Cardiac fibroblast (primary cell): ENCODE measurements at places on chromosomes 13 and 19.
A peak's percentile ranks its signal among the peaks of the same experiment; 100 is the strongest.

- DNase-seq = peak; percentile 99
These were observed 73.3 kb downstream of the SLC7A1 start for GRCh38 chr13:29522044-29522685.

GRCh38 chr13:41061914-41062837 lies 867 bp downstream of the WBP4 start:
- DNase-seq = peak; percentile 89

- no peak for DNase-seq
These were observed 4.0 kb downstream of the SYT5 start for GRCh38 chr19:55176076-55176475.

DNA sequence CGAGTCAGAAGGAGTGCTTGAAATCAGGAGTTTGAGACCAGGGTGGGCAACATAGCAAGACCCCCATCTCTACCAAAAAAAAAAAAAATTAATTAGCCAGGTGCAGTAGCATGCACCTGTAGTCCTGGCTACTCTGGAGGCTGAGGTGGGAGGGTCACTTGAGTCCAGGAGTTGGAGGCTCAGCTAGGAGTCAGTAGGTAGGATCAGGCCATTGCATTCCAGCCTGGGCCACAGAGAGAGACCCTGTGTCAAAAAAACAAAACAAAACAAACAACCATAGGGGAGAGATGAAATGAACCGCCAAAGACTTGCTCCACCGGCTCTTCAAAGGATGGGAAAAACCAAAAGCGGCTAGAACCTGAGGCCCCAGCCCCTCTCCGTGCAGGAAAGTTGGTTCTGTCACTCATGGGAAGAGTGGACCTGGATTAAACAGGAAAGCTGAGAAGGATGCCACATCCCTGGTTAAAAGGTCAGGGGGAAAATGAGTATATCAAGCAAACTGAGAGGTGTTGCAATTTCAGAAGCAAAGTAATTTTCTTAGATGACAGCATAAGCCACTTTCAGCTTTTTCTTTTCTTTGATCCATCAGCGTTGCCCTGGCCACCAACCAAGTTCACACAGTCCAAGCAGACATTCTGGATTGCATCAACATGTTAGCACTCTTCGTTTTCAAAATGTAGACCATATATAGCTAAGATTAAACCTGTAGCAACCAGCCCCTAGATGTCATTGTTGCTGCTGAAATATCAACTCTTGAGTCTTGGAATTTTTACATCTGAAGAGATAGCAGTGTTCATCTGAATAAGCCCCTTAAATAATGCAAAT lies 8.9 kb upstream of the ZNF507 start:
- peak; percentile 70 for DNase-seq

DNA sequence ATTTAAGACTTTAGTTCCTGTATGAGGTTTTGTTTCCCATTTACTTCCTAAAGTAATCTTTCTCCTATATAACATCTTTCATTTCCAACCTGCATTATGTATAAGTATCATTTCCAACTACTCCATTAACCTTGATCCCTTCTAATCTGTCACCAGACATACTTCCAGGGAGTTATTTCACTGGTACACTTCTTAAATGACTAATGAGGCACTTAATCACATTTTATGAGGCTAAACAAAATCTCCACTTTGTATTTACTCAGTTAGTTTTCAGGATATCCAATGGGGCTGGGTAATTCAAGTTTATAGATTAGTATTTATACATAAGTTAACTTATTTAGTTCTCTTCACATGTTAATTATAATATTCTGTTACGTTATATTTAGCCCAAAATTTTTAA lies 634.7 kb downstream of the PCDH17 start:
- no peak for DNase-seq

GRCh38 chr19:8681345-8682029 lies 17.1 kb downstream of the ACTL9 start:
- DNase-seq = peak; percentile 11

DNA sequence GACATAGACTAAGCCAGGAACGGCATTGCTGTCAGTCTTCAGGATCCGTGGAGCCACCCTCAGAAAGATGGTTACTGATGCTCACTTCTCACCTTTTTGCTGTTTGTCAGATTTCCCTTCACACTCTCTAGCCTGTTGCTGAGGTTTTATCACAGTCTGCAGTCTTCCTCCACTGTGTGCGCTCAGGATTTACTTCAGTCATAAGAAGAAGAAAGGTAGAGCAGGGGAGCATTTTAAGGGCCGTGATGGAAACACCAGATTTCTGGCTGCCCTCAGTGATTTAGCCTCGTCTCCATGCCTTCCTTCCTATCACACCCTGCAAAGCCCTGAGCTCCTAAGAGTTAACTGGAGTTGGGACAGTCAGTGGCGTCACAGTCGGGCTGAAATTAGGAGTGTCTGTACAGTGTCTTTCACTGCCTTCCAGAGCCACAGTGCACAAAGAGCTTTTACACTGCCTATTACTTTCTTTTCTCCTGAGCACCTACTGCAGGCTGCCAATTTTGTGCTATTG lies 60.0 kb upstream of the GPR183 start:
- no peak for DNase-seq

- DNase-seq = no peak
These were observed 51.3 kb downstream of the RAB20 start for GRCh38 chr13:110509971-110510786.

DNA sequence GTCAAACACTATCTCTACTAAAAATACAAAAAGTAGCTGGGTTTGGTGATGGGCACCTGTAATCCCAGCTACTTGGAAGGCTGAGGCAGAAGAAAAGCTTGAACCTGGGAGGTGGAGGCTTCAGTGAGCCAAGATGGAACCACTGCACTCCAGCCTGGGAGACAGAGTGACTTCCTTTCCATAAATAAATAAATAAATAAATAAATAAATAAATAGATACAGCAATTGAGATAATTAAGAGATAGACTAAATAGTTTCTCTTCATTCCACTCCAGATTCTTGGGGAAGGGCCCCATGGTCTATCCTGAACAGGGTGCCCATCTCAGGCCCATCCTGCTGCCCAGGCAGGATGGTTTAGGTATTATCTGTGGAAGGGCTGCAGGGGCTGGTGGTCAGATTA lies 24.0 kb upstream of the FARP1 start:
- DNase-seq = no peak

- no peak for DNase-seq
These were observed 88.1 kb downstream of the TSHZ3 start for GRCh38 chr19:31261019-31261602.

- no peak for DNase-seq
These were observed 24.1 kb upstream of the WDR18 start for GRCh38 chr19:960020-960419.

- DNase-seq = peak; percentile 34
These were observed 7.5 kb downstream of the F10 start for GRCh38 chr13:113129921-113130750.

- DNase-seq = no peak
These were observed 32.8 kb downstream of the PEPD start for GRCh38 chr19:33488826-33489225.

- DNase-seq = no peak
These were observed 26.2 kb downstream of the TMEM161A start for GRCh38 chr19:19111967-19112580.

DNA sequence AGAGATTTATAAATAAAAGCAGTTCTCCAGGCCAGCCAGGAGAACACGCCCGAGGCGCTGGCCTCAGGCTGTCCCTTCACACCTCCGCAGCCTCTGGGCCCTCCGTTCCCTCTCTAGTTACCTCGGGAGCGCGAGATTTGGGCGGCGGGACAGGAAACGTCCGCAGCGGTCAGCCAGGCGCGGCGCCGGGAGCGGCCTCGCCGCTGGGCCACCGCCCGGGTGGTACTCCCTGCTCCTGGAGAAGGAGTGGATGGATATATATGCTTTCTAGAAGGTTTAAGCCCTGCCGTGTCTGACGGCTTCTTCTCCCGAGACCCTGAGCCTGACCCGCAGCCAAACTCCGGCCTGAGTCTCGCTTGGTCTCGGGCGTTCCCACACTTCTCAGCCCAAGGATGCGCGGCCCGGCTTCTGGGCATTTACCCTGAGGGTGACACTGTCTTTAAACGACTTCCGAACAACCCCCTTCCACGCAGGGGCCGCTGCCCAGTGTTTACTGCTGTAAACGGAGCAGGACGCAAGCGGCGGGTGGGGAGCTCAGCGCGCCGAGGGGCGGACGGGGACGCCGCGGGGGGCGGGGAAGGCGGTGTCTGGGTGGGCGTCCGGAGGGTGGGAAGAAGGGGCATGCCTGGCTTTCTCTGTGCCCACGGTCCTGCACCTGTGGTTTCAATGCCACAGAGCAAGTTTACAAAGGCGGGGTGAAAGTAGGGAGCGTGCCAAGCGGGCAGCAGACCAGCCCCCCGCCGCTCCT lies 2.0 kb upstream of the ZIC2 start:
- DNase-seq = no peak

GRCh38 chr19:28290963-28291657 lies 921.8 kb downstream of the UQCRFS1 start:
- DNase-seq = no peak

DNA sequence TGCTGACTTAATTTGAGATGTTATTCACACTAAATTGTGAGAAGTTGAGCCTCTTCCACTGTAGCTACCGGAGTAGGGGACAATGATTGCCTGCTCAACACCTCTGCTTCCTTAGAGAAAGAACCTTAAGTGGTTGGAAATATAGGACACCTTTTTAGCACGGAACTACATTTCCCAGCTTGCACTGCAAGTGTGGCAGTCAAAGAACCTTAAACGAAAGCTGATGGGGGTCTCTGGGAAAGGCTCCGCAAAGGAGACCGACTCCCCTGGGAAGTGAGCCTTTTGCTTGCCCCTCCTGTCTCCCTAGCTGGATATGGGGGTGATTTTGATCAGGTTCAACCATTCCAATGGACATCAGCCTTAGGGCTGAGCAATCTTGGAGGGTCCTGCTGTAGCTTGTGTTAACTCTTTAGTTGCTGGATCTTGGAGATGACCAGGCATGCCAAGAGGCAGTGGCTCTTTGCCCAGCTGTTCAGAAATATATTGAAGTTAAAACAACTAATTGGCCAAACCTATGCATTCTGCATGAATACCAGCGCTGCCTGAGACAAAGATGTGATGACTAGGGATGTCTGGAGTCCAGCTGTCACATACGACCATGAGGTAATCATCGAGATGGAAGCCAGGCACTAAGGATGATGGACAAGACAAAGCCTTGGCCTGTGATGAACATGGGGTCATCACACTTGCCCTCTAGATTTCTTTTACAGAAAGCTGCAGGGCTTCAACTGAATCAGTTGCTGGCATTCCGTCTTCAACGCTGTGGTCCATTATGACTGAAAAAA lies 286.5 kb downstream of the FOXO1 start:
- DNase-seq = no peak

- DNase-seq = no peak
These were observed 22.6 kb upstream of the CDC16 start for GRCh38 chr13:114212158-114212495.

- no peak for DNase-seq
These were observed 2.7 kb downstream of the C2CD4C start for GRCh38 chr19:406135-406781.

DNA sequence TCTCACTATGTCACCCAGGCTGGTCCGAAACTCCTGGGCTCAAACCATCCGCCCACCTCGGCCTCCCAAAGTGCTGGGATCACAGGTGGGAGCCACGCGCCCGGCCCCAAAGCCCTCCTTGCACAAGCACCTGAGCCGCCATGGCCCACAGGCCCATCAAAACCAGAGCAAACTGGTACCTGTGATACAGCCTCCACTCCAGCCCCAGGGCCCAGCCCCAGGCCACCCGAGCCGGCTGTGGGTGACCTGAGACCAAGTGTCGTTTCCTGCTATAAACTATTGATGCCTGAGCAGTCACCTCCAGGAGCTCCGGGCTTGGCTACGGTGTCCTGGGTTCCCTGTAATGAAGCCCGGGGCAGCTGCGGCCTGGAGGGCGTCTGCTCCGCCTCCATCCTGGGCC lies 9.7 kb upstream of the PTBP1 start:
- DNase-seq = no peak

DNA sequence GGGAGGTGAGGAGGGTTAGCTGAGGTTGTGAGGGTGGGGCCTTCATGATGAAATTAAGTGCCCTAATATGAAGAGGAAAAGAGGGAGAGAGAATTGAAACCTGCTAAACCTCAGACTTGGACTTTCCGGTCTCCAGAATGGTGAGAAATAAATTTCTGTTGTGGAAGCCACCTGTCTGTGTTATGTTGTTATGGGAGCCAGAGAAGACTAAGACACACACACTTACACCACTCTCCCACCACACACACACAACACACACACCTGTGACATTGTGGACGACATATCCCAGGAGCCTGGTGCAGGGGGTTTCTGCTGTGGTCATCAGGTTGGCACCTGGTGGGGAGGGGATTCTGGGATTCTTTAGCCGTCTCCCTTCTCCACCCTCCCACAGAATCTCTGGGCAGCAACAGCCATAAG lies 14.0 kb downstream of the KLK4 start:
- DNase-seq = no peak

DNA sequence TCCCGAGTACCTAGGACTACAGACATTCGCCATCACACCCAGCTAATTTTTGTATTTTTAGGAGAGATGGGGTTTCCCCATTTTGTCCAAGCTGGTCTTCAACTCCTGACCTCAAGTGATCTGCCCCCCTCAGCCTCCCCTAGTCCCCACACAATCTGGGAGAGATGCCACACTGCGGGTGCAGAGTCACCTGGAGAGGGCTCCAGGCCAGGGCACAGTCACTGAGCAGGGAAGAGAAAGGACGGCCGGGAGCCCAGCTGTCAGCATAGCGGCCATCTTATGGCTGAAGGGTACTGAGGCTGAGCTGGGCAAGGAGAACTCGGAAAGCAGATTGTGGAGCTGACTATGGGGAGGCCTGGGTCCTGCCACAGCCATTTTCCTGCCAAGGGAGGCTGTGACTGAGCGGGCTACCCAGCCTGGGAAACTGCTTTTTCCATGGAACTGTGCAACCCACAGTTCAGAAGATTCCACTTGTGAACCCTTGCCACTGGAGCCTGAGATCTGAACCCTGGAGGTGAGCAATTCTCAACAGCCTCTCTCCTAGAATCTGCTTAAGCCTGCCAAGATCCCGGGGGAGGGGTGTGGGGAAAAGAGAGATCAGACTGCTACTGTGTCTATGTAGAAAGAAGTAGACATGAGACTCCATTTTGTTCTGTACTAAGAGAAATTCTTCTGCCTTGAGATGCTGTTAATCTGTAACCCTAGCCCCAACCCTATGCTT lies 109.2 kb downstream of the ZNF486 start:
- no peak for DNase-seq

DNA sequence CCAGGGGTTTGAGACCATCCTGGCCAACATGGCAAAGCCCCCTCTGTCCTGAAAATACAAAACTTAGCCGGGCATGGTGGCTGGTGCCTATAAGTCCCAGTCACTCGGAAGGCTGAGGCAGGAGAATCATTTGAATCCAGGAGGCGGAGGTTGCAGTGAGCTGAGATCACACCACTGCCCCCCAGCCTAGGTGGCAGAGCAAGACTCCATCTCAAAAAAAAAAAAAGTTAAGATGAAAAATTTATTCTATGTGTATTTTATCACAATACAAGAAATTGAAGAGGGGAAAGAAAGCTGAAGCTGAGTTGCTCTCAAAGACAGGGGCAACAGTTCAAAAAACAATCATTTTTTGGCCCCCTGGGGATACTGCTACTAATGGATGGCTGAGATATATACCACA lies 31.1 kb downstream of the INSR start:
- DNase-seq = no peak
